ENCODE measurements at places on chromosomes 16 and 17.
A peak's percentile ranks its signal among the peaks of the same experiment; 100 is the strongest.

DNA sequence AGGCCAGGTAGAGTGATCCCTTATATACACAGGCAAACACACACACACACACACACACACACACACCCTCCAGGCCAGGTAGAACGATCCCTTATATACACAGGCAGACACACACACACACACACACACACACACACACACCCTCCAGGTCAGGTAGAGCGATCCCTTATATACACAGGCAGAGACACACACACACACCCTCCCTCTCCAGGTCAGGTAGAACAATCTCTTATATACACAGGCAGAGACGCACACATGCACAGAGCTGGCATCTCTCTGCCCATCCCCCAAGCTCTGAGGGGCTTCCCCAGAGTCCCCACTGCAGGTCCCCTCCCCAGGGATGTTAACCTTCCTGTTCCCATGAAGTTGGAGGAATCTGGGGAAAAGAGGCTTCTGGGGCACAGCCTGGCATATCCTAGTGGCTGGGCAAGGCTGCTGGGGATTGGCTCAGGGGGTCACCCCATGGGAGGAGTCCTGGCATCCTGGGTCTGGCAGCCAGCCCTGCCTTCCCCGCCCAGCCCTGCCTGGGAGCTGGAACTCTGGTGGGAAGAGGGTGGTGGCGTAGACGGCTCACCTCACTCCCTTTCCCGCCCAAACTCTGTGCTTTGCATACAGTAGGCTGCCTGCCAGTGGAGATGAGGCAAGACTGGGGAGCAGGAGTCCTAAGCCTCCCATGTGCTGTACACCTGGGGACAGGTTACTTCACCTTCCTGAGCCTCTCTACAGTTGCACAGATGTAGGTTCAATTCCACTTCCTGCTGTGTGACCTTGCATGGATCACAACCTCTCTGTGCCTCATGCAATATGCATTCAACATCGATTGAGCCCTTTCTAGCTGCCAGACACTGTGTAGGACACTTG, 41.8 kb downstream of the TEKT5 start:
- no peak for DNase-seq

DNA sequence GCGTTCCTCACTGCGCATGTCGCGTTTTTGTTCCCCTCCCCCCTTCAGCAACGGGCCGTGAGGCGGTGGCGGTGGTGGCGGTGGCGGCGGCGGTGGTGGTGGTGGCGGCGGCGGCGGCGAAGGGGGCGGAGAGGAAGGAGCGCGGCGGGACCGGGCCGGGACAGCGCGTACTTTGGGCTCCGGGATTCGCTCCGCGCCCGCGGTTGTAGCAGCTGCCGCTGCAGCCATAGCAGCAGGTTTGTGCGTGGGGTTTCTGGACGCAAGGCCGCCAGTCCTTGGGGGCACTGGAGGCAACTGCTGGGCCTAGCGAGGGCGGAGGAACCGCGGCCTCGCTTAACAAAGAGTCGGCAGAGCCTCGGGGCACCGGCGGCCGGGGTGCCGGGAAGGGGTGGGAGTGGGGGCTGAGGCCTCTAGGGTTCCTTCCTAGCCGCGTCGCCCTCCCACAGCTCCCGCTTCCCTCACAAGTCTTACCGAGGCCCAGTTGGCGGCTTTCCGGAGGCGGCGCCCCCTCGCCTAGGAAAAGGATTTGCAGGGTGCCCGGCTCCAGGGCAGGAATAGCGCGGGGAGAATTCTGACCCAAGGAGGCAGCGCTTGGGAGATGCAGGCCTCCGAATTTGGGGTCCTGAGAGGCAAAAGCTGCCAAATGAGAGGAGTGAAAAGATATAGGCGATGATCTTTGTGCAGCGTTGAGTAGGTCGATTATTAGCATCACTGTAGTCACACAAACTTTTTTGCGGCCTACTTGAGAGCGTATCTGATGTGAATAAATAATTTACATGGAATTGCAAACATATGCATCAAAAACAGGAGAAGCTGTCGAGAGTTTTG, at the start of gene DDX42:
Gene DDX42, plus strand, starts transcription at position 30 of the 828 bp plus-strand sequence. CDS start 12,880 bp downstream, outside the sequence.
- peak; percentile 28 for DNase-seq

DNA sequence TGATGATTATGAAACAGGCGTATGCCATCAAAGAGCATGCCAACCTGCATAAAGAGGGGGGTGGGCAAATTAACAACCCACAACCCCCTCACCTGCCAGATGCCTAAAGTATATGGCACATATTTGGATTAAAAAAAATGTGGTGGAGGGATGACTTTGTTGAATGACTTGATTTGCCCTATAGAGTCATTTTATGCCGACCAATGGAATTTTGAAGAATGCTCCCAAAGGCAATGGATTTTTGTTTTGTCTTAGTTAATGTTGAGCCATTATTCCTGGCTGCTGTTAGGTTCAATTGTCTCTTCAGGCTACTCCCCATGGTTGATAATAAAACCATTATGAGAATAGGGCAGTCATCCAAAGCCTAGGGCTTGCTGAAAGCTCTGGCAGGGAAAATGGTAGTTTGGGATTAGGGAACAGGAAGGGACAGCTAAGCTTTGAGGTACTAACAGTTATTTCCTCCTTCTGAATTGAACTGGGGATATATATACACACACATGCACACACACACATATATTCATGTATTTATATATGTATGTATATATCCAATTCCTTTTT, 5.8 kb upstream of the CHCT1 start:
- DNase-seq, result no peak

DNA sequence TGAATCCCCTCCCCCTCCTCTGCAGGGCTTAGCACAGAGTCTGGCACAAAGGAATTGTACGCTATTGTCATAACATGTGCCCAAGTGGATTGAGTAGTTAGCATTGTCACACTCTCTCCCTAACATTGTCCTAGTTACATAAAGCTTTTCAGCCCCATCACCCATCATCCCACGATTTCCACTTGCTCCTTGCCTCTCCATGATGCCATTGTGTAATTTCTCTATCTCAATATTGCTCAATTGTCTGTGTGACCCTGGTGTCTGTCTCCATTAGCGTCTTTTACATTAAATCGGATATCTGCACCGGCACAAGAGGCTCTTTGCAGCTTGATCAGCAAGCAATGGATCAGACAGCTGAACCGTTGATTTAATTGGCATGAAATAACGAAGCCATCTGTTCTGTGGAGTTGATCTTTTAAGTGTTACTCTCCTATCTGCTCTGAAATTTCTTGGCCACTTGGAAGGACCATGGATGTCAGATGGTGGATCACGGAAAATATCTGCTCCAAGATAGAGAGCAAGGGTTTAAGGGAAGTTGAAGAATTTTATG, 77.0 kb upstream of the HS3ST4 start:
- no peak for DNase-seq

- no peak for DNase-seq
Observed at GRCh38 chr16:7517496-7517895, 184.9 kb downstream of the RBFOX1 start.

DNA sequence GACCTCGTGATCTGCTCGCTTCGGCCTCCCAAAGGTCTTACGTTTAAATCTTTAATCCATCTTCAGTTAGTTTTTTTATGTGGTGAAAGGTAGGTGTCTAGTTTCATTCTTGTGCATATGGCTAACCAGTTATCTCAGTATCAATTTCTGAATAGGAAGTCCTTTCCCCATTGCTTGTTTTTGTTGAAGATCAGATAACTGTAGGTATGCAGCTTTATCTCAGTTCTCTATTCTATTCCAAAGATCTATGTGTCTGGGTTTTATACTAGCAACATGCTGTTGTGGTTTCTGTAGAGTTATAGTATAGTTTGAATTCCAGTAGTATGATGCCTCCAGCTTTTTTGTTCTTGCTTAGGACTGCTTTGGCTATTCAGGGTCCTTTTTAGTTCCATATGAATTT, 65.2 kb downstream of the TNFRSF13B start:
- DNase-seq, result no peak

- no peak for DNase-seq
Observed at GRCh38 chr17:46056800-46057304, 57.8 kb downstream of the STH start.

Measured in NT2/D1 (cell line).